Bone marrow (tissue), 2 donors: ENCODE measurements at places on chromosomes 16 and 17.

- no peak for DNase-seq
Observed at GRCh38 chr17:70390049-70390448, 220.7 kb downstream of the KCNJ2 start.

DNA sequence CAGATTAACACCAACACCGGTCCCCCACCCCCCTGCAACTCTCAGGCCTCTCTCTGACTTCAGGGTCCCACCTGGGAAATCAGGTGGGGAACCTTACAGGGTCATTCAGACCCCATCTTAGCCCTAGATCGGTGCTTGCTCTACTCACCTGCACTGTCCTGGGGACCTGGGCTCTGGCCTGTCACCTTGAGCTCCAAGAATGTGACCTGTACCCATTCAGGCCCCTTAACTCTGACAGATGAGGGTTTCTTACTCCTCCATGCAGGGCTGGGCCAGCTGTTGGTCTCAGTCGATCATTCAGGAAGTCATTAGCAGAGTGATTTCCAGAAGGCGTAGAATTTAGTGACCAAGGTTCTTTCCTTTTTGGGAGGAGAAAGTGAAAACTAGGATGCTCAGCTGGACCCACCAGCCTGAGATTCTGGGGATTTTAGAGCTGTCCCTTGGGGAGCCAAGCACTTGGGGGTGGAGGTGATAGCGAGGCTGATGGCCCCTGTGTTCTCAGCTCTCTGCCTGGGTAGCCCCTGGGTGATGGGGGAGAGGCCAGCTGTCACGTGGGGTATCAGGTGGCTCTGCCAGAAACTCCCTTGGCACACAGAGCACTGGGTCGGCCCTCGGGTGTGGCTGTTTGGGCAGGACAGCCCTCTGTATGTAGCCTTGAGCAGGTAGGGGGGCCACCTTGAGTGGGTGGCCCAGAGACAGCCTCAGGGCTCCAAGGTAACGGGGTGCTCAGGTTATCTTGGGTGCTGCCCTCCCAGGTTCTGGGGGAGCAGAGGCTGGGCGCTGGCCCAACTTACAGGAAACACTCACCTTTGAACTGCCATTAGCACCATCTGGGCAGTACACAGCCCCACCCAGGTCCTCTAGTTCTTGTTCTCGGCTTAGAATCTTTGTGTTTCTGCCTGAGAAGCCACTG lies 724 bp downstream of the MVP start:
- no peak for DNase-seq

DNA sequence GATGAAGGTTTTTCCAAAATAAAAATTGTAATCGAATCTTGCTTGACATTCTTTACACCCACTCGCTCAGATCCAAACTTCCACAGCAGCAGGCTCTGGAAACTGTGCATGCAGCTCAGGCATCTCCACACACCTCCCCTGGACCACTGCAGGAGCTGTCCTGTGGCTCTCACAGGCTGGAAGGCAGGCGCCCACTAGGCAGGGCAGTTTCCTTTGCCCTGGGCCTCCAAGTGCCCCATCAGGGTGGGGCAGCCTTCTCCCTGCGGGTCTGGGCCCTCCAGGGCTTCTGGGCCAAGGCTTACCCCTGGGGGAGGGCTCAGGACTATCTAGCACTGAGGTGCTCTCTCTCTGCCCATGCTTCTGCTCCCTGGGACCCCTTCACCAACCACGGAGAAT lies 114.5 kb upstream of the RPL38 start:
- no peak for DNase-seq

- DNase-seq = peak; percentile 36
Observed at GRCh38 chr17:3935140-3935542, 18.9 kb upstream of the P2RX1 start.

DNA sequence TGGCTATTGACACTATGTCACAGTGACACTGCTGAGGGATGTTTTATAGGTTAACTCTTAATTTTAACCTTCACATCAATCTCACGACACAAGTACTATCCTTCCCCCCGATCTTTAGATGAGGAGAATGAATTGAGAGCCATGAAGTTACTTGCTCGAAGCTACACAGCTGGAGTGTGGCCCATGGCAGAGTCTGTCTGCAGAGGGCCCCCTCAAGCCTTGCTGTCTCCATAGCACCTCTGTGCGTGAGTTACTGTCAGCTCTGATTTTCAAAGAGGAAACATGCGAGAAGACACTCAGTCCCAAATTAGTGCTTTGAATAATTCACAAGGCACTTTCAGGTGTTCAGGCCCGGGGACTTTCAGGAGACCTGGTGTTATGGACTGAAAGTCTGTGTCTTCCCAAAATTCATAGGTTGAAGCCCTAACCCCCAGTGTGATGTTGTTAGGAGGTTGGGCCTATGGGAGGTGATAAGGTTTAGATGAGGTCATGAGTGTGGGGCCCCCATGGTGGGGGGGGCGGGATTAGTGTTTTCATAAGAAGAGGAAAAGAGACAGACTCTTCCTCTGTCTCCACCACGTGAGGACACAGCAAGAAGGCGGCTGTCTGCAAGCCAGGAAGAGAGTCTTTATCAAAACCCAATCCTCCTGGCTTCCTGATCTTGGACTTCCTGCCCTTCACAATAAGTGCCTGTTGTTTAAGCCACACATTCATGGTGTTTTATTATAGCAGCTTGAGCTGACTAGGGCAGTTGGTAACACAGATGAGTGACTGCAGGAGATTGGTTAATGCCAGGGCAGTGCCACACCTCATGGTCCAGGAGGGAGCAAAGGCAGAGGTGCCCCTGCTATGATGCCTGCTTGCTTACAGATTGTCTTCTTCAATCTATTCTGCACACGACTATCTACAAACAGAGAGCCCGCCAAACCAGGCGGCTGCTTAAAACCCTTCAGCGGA lies 281.8 kb downstream of the HAPSTR1 start:
- no peak for DNase-seq

- DNase-seq = no peak
Observed at GRCh38 chr16:29985271-29985811, 10.1 kb downstream of the HIRIP3 start.

DNA sequence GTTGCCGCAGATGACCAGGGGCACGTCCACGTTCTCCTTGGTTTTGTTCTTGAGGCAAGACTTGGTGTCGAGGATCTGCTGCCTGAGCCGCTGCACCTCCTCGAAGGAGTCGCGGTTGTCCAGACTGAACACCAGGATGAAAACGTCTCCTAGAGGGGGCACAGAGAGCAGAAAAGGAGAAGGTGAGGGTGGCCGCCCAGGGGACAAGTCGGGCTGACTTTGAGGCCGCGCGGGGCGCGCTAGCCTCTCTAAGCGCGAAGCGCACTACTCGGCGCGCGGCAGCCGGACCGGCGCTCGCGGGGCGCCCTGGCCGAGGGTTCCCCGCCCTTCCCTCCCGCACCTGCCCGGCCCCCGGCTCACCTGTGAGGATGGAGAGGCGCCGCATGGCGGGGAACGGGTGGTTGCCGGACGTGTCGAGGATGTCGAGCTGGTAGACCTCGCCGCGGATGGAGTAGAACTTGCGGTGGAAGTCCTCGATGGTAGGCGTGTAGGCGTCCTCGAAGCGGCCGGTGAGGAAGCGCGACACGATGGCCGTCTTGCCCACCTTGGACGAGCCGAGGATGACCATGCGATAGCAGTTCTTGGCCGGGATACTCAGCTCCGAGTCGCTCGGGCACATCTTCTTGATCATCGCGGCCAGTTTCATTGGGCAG lies 533 bp downstream of the RASD1 start:
- DNase-seq = no peak

- no peak for DNase-seq
Observed at GRCh38 chr16:52834736-52835465, 217.8 kb downstream of the CHD9NB start.

DNA sequence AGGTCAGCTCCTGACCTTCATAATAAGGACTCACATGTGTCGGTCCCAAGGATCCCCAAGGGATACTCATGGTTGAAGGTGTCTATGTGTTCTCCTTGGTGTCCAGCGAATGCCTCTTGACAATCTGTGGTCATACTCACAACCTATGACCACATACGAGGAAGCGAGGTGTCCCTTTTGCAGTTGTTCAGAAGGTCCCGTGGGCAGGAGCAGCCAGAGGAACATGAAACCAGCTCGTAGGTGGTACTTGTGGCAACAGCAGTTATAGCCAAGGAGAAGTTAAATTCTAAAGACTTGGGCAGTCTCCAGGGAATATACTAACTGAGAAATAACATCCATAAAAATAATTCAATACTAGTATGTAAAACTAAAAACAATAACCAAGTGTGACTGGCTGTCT lies 685.3 kb downstream of the WWOX start:
- DNase-seq = no peak
